ENCODE measurements at places on chromosomes 6 and 20.

GRCh38 chr20:49948809-49949507, 12.8 kb downstream of the RNF114 start:
- DNase-seq: peak; percentile 91

- no peak for DNase-seq
Observed at GRCh38 chr6:108091288-108091687, 16.7 kb upstream of the OSTM1 start.

DNA sequence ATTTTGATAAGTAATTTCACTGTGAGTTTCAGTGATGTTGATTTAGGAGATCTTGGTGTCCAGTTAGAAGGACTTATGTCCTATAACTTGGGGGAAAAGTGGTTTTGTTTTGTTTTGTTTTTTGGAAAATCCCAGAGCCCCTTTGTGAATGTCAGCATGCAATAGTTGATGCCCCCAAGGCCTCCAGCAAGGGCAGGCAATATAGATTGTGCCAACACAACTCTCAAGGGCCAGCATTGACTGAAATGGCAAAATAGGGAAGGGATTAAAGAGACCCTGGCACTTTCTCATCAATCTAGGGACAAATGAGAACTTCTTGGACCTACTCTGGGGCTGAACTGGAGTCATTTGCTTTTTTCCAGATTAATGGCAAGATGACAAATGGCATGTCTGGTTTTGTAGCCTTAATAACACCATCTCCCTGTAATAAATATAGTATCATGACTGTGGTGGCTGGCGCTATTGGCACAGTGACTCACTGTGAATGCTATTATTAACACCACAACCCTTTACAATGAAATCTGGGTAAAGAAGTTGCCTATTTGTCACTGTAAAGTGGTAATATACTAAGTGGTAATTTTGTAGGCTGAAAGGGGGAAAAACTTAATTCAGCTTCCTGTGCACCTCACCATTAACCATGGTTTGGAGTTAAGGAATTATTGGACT, 51.8 kb downstream of the ABRACL start:
- DNase-seq: no peak

- DNase-seq: no peak
Observed at GRCh38 chr6:157424491-157425020, 43.6 kb downstream of the ZDHHC14 start.

DNA sequence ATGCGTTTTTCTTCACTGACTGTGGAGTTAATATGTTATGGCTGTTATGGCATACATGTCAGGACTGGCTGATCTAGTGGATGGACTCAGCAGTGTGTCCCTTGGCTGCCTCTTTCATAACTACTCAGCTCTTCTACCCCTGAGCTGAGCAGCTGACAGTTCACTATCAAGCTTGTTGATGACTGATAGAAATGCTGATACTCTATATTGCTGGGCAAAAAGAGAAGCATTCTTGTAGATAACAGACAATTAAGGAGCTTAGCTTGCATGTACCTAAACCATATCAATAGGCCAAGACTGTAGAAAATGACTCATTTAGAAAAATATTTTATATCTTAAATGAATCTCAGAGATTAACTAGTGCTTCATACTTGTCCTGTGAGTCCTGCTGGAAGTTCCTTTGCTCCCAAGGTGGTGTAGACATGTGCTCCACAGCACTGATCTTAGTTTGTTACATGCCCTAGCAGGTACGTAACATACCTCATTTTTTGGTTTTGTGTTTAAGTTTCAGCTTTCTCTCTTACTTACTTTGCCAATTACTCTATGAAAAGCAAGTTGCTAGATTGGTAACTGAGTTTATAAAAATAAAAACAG, 236.9 kb downstream of the GMDS start:
- DNase-seq: no peak

- no peak for DNase-seq
Observed at GRCh38 chr6:125611573-125612344, 137.7 kb upstream of the HEY2 start.

- no peak for DNase-seq
Observed at GRCh38 chr6:139368661-139369060, 5.8 kb downstream of the CITED2 start.

- DNase-seq: no peak
Observed at GRCh38 chr6:7142228-7142801, 34.6 kb downstream of the RREB1 start.

DNA sequence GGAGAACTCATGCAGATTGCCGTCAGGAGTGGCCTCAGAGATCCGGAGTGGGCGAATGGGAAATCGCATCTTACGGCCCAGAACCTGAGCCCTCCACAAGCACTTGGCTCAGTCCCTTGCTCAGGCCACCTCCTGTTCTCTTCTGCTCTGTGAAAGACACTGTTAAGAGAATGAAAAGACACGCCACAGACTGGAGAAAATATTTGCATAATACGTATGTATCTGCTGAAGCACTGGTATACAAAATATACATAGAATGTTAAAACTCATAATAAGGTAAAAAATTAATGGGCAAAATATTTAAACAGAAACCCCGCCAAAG, 838 bp upstream of the POM121L2 start:
- DNase-seq: no peak

GRCh38 chr6:11362564-11362963, 130.1 kb upstream of the NEDD9 start:
- DNase-seq: no peak

DNA sequence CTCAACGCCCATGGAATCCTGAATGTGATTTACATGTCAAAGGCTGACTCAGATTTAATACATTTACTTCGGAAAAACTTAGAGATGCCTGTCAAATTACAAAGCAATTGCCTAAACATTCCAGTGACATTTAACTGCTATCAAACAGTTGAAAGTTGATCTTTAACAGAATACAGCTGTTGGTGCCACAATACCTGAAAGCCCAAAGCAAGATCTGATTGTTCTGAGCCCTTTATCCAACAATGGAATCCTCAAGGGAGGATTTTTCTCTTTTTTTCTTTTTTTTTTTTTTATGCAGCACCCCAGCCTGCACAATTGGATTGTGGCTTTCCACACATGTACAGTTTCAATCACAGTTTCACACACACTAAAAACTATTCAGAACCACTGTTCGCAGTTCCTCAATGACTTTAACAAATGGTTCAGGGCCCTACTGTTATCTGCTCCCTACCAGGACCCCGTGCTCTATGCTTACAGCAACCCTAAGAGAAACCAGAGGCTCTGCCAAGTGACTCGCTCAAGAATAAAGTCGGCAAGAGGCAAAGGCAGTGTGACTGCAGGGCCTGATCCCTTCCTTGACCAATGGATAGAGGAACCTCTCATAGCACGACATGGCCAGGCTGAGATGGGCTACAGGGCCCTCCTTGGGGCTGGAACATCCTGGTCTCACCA, 33.3 kb downstream of the EPB41L2 start:
- DNase-seq: peak; percentile 42

GRCh38 chr6:152428126-152428525, 209.0 kb downstream of the SYNE1 start:
- DNase-seq: no peak

DNA sequence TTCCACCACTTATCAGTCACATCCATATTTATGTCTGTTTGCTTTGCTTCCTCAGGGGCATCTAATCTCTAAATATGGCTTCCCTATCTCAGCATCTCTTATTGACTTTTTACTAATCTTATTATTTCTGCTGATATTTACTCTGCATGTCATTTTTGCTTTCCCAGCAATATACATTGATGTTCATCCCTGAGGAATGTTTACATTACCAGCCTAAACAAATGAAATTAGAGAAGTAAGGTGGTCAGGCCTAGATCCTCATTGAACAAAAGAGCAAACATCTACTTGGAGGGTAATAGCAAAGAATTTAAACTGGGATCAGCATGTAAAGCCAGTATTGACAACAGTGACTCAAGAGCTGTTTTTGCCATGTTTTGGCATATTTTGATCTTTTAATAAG, 546.4 kb downstream of the MMUT start:
- DNase-seq: no peak

- no peak for DNase-seq
Observed at GRCh38 chr6:149995971-149996370, 29.4 kb downstream of the RAET1L start.
